Gastrocnemius medialis (tissue), 4 donors: ENCODE measurements at places on chromosomes 16 and 17. TPM values are rescaled to one million over a fixed set of nuclear protein-coding genes. Genes with fewer than 3 reads are reported as not detected.

DNA sequence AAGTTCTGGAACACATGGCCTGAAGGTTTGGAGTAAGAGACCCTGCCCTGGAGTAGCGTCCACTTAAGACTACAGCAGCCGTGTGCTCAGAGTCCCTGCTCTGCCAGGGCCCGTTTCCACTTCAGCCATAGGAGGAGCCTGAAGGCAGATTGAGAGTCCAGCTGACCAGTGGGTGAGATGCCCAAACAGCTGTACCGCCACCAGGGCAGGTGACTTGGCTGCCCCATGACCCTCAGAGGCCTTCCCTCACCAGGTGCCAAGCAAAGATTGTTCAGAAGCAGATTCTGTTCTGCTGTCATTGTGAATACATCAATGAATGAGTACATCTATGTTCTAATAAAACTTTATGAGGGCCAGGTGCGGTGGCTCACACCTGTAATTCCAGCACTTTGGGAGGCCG, 178.8 kb downstream of the RAB11FIP4 start:
- no peak overlapping the region for H3K4me3 ChIP-seq
- peak overlapping the region; percentile 62 for H3K27ac ChIP-seq
- no peaks in the 10 kb centered on the region for H3K27me3 ChIP-seq
- peaks cover 25% of the 10 kb centered on the region for H3K4me1 ChIP-seq
- no peak for DNase-seq
- H3K36me3 ChIP-seq: no peaks in the 10 kb centered on the region

DNA sequence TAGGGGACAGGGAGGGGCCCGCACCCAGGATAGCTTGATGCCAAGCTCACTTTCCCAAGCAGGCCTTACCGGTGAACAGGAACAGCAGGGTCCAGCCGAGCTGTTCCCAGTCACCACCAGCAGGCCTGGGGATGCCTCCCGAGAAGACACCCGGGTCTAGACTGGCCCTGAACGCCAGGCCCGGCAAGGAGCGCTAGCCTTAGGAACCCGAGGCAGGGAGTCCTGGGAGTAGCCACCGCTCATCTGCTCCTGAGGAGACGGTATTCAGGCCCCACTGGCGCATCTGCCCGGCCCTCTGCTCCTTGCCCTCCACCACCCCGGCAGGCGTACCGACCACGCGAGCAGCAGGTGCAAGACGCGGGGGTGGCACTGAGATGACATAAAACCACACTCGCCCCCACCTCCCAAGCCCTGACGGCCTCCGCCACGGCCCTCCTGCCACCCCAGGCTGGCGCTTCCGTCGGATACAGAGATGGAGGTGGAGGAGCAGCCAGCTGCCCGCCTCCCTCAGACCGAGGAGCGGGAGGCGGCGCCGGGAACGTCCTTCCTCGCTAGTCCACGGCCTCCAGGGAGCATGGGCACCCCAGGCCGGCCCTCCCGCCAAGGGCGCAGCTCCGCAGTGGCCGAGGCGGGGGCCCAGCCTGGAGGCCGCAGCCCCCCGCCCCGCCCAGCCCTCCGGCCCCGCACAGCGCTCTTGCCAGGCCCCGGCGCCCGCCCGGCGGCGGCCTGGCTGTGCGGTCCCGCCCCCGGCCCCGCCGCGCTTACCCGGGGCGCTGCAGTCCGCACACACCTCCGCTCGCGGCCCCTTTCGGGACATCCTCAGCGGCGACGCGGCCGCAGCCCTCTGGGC, 661 bp downstream of the GIT1 start:
- no peaks in the 10 kb centered on the region for H3K27me3 ChIP-seq
- peak overlapping the region; percentile 72 for H3K27ac ChIP-seq
- peaks cover 72% of the 10 kb centered on the region for H3K4me1 ChIP-seq
- DNase-seq: no peak

GRCh38 chr17:80244871-80245509, 15.7 kb upstream of the RNF213 start:
- no peak overlapping the region for H3K4me3 ChIP-seq
- no peak overlapping the region for H3K27ac ChIP-seq
- H3K4me1 ChIP-seq: peaks cover 6% of the 10 kb centered on the region
- no peaks in the 10 kb centered on the region for H3K36me3 ChIP-seq

DNA sequence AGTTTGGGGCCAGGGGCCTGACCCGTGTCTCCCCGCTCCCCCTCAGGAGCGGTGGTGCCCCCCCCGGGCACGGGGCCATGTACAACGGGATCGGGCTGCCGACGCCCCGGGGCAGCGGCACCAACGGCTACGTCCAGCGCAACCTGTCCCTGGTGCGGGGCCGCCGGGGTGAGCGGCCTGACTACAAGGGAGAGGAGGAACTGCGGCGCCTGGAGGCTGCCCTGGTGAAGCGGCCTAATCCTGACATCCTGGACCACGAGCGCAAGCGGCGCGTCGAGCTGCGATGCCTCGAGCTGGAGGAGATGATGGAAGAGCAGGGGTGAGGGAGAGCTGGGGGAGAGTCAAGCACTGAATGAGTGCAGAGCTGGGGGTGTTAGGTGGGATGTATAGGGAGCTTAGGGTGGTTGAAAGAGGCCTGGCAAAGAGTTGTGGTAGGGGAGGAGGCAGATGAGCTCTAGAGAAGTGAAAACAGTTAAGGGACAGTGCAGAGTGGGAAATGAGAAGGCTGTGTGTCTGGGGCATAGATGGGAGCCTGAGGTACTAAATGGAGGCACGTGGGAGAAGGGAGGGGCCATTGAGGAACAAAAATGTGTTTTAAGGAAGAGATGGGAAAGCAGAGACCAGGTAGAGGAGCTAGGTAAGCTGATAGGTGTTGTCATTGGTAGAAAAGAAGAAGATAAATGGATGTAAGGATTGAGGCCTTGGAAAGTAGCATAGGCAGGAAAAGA, 4.0 kb downstream of the SRRM2 start:
- no peak for DNase-seq
- H3K27ac ChIP-seq: peak overlapping the region; percentile 90
- H3K27me3 ChIP-seq: no peaks in the 10 kb centered on the region
- peaks cover 41% of the 10 kb centered on the region for H3K36me3 ChIP-seq

DNA sequence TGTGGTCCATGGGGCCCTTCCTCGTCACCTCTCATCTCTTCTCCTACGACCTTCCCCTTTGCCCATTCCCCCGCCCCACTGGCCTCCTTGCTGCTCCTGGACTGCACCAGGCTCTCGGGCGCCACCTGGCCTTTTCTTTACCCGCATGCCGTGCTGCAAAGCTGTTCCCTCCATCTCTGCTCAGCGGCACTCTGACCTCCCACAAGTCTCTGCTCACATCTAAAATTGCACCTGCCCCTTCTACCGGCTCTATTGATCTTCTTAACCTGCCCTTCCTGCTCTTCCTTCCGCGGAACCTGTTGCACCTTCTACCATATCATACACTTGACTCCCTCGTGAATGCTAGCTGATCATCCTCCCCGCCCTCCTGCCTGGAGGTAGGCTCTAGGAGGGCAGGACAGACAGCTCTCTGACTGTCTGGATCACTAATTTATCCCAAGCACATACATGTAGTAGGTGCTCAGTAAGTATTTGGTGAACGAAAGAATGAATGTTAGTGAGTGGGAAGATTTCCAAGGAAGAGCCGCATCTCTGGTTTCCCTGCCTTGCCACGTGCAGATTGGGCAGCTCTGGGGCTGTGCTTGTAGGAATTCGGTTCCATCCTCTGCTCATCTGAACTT, 17.3 kb downstream of the DNAH17 start:
- H3K27ac ChIP-seq: no peak overlapping the region
- no peaks in the 10 kb centered on the region for H3K36me3 ChIP-seq
- DNase-seq: no peak

DNA sequence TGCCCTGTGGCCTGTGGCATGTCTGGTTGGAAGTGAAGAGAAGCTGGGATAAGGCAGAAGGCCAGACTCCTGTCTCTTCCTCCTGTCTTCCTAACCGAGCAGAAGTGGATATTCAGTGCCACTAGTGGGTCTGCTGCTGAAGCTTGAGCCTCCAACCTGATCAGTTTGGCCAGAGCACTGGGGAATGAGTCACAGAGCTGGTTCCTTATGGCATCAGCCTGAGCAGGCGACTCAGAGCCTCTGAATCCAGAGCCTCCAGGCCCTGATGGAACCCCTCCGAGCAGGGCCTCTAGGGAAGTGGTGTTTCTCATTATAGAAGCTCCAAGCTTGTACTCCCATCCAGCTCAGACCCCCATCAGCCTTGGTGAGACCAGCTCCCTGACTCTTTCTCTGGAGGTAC, 2.0 kb downstream of the WSCD1 start:
- H3K36me3 ChIP-seq: no peaks in the 10 kb centered on the region
- DNase-seq: no peak
- H3K4me3 ChIP-seq: no peak overlapping the region

GRCh38 chr16:56898847-56899246, 33.1 kb upstream of the HERPUD1 start:
- H3K36me3 ChIP-seq: no peaks in the 10 kb centered on the region
- no peak overlapping the region for H3K4me3 ChIP-seq
- H3K27me3 ChIP-seq: no peaks in the 10 kb centered on the region
- H3K27ac ChIP-seq: no peak overlapping the region
- H3K4me1 ChIP-seq: no peaks in the 10 kb centered on the region

GRCh38 chr16:63244631-63245030, 1208.4 kb upstream of the CDH8 start:
- DNase-seq: no peak
- no peaks in the 10 kb centered on the region for H3K4me1 ChIP-seq
- no peaks in the 10 kb centered on the region for H3K27me3 ChIP-seq
- H3K27ac ChIP-seq: no peak overlapping the region
- no peaks in the 10 kb centered on the region for H3K36me3 ChIP-seq

The WFIKKN2 gene
- total RNA-seq: not detected

The RAC3 gene
- 0.42 TPM for total RNA-seq
